A549 treated with GW870086 at 1 μM for 4 hours (cell line): ENCODE measurements at places on chromosomes 4 and X. TPM values are rescaled to one million over a fixed set of nuclear protein-coding genes. Genes with fewer than 3 reads are reported as not detected.

ENPEP gene
- 0.05 to 0.32 TPM (median 0.18 TPM) in 4 of 5 replicates, not detected in the other for total RNA-seq

CACNA1F gene
- not detected in 5 replicates for total RNA-seq

KLHL5 gene
- 44.5 to 64.0 TPM (median 57.5 TPM) in 5 replicates for total RNA-seq

NDNF gene
- total RNA-seq = not detected in 5 replicates

TIGD4 gene
- 0.13 to 0.24 TPM (median 0.16 TPM) in 4 of 5 replicates, not detected in the other for total RNA-seq

USP46 gene
- total RNA-seq = 6.0 to 8.6 TPM (median 7.2 TPM) in 5 replicates

ADAM29 gene
- total RNA-seq = not detected in 5 replicates

GLUD2 gene
- total RNA-seq = 1.8 to 2.6 TPM (median 2.5 TPM) in 5 replicates

HEPH gene
- 0.06 TPM in 1 of 5 replicates, not detected in the others for total RNA-seq

IL1RAPL2 gene
- not detected in 5 replicates for total RNA-seq

GRPR gene
- 0.15 TPM in 1 of 5 replicates, not detected in the others for total RNA-seq

CCKAR gene
- not detected in 5 replicates for total RNA-seq

SMPX gene
- 0.15 TPM in 1 of 5 replicates, not detected in the others for total RNA-seq

ZBTB49 gene
- 2.5 to 2.8 TPM (median 2.7 TPM) in 5 replicates for total RNA-seq

DGAT2L6 gene
- not detected in 5 replicates for total RNA-seq

BRS3 gene
- not detected in 5 replicates for total RNA-seq

TRIM75 gene
- total RNA-seq = not detected in 5 replicates

TMEM271 gene
- not detected in 5 replicates for total RNA-seq

STBD1 gene
- 9.5 to 11.5 TPM (median 10.1 TPM) in 5 replicates for total RNA-seq

IL9R gene
- total RNA-seq = 0.14 to 0.34 TPM (median 0.19 TPM) in 5 replicates

GAGE12H gene
- not detected in 5 replicates for total RNA-seq
